ENCODE measurements at places on chromosomes 3 and 15. TPM values are rescaled to one million over a fixed set of nuclear protein-coding genes. Genes with fewer than 3 reads are reported as not detected.

GRCh38 chr3:131840156-131840797 lies 194.5 kb downstream of the CPNE4 start:
- no peak for DNase-seq

DNA sequence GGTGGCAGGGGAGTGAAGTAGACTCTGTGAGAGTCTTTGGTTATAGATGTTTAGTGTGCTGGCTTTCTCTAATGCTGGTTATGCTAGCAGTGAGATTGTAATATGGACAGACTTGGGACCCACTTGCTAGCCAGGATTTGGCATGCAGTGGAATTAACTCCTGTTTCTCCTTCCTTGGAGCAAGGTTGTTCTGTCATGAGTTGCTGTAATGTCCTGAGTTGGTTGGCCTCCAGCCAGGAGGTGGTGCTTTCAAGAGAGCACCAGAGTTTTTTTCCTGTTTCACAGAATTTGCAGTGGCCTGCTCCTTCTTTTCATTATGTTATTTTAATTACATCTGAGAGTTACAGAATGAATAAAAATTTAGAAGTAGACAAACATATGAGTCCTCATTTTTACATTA lies 88.1 kb upstream of the PXYLP1 start:
- no peak for DNase-seq

DNA sequence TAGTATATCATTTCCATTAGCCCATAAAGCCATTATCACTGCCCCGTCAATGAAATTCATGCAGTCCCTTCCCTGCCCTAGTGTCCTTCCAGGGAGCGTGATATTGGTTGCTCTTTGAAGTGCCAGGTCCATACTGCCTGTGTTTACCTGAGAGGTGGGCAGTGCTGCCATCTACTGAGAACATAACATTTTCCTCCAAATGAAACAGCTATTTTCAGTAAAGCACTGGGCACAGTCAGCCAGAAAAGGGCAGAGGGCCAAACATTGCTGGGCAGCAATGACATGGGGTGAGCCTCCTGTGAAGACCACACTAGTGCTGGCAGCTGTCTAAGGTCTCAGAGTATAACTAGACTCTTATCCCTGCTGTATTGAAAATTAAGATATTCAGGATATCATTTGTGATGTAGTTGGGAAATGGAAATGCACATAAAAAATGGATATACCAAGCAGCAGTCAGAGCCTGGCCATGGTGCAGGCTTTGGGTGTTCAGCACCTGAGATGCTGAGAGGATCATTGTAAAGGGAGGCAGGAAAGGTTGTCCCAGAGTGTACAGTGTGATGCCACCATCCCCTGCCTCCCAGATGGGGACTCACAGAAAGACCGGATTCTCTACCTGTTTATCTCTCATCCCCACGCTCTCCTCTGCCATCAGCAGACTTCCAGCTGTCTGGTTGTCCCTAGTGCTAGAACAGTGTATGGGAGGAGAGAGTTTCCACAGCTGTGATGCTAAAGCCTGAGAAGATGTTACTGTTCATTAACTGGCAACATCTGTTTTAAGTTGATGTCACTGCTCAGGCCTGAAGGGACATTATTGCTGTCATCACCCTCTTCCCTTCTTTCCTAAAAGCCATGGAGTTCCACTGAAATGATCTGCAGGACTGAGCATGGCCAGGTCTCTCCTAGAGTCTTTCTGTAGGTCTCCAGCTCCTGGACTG lies 108.8 kb downstream of the ARNT2 start:
- no peak for DNase-seq

DNA sequence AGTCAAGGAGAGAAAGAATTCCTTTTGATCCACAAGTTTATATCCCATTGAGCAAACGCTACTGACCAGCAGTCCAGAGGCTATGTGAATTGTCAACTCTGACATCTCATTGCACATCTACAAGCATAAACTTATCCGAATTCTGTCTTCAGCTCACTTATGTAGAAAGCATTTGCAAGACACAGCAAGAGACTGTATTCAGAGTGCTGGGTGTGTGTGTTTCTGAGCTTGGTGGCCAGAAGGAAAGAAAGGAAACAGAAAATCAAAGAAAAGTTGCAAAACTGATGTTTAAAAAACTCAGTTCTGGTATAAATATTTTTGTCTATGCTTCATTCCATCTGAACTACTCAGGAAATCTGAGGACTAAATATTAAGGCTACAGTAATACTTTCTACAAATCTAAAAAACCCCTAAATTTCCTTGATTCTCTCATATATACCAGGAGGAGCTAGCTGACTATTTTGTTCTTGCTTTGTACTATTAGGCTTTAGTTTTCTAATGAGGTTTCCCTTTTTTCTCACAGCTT lies 45.5 kb downstream of the LSAMP start:
- DNase-seq = no peak

AGTR1 gene
- not detected for polyA plus RNA-seq

ALCAM gene
- polyA plus RNA-seq = 0.94 TPM

SH3GL3 gene
- not detected for polyA plus RNA-seq

DNA sequence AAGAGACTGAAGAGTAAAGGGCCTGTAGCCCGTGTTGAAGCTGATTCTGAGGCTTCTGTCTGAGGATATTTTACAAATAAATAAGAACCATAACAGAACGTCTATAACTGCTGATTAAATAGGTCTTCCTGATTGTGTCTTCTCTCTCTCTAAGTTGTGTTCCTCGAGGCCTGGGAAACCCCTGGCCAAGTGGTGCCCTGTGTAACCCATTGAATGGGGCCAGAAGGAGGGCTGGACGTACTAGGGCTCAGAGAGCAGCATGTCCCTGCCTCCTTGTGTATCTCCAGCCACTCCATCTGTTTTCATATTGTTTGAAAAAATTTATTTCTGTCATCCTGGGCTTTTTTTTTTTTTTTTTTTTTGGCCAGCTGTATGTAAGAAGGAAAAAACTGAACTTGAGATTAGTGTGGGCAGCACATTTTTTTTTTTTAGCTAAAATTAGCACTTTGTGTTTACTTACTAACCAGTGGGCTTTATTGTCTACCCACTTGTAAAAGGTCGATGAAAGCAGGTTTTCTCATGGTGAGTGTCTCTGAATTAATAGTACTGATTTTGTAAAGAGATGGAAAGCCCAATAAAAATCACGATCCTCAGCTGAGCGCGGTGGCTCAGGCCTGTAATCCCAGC lies 10.7 kb downstream of the DHX30 start:
- DNase-seq = no peak

DNA sequence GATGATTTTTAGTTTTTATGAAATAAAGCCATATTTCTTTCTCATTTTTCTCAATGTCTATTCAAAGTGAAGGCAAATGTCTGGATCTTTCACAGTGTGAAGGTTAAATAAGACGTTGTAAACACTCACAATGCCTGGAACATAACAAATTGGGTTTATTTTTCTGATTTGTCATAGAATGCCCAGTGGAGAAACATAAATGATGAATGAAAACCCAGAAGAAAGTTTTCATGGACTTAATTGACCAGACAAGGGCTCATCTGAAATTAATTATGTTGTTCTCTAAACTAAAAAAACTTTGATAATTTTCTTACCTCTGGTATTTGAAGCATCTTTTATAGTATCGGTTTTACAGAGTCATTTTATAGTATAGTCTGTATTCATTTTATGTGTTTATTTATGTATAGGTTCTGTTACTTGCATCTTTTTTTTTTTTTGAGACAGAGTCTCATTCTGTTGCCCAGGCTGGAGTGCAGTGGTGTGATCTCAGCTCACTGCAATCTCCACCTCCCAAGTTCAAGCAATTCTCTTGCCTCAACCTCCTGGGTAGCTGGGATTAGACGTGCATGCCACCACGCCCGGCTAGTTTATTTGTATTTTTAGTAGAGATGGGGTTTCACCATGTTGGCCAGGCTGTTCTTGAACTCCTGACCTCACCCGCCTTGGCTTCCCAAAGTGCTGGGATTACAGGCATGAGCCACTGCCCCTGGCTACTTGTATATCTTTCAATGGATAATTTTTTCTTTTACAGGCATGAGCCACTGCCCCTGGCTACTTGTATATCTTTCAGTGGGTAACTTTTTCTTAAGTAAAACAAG lies 15.1 kb upstream of the BNIP2 start:
- DNase-seq = no peak

SYNPR gene
- polyA plus RNA-seq = not detected

DNA sequence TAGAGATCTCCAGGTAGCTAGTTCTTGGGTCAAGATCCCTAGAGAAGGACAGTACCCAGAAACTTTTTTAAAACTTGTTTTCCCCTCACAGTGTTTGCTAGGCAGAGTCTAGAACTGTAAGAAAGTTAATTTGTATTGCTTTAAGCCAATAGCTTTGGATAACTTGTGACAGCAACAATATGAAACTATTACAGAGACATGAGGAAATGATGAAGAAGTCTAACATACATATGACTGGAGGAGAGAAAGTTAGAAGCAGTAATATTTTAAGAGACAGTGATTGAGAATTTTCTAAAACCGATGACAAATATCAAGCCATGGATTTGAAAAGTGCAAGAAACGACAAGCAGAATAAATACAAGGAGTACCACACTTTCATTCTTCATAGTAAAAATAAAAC lies 10.0 kb downstream of the HMG20A start:
- DNase-seq = no peak

- no peak for DNase-seq
These were observed 145.0 kb downstream of the NEK10 start for GRCh38 chr3:27224197-27224596.

IL17RD gene
- polyA plus RNA-seq = not detected

DNA sequence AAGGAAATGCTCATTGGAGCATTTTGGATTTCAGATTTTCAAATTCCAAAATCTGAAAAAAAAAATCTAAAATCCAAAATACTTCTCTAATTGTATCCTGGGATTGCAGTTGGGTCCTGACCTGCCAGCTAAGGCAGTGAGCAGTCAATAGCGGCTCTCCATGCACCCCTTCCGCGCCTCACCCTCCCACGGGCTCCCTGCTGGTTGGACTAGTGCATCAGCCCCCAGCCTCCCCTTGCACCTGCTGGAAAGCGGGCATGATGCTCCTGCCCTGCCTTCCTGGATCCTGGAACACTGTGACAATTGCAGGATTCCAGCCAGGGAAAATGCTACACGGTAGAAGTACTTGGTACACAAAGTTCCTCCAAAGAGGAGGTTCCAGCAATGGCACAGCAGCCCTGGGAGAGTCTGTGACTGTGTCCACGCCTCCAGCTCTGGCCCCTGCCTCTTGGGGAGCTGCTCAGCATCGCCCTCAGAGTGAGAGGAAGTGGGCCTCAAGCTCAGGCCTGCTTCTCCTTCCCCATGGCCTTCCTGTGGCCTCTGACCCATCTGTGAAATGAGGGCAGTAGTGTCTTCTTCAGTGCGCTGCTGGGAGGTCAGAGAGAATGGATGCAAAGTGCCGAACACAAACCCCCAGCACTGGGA lies 39.5 kb upstream of the CHRNB4 start:
- no peak for DNase-seq

TMEM207 gene
- not detected for polyA plus RNA-seq

- no peak for DNase-seq
These were observed 21.4 kb upstream of the LEO1 start for GRCh38 chr15:51992953-51993352.

ROPN1 gene
- not detected for polyA plus RNA-seq

- DNase-seq = no peak
These were observed 91.5 kb upstream of the RBMS3 start for GRCh38 chr3:29189328-29189727.

DNA sequence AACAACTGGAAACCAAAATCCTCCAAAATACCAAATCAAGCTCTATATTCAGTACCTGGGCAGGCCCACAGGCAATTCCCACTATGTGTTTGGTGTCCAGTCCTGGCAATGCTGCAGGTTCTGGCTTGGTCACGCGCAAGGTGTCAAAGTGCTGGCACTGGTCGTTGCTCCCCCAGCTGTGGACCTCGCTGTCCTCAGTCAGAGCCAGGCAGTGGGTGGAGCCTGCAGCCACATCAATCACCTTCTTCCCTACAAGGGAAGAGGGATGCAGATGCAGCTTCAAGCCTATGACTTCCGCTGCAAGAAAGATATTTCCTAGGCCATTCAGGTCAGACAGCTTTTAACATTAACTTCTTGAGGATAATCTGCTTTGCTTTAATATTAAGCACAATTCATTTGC lies 61.3 kb downstream of the HERC2 start:
- DNase-seq = no peak

COL7A1 gene
- polyA plus RNA-seq = not detected

DZIP3 gene
- 14.5 TPM for polyA plus RNA-seq

GRCh38 chr15:86557018-86557550 lies 477.4 kb downstream of the AGBL1 start:
- no peak for DNase-seq

- DNase-seq = no peak
These were observed 15.2 kb upstream of the ANPEP start for GRCh38 chr15:89829616-89830440.

- DNase-seq = no peak
These were observed 186.4 kb upstream of the NANOGP8 start for GRCh38 chr15:35271371-35272043.

GRCh38 chr3:150599611-150600297 lies 3.4 kb upstream of the SELENOT start:
- no peak for DNase-seq

GOLGA6A gene
- 0.14 TPM for polyA plus RNA-seq

DNA sequence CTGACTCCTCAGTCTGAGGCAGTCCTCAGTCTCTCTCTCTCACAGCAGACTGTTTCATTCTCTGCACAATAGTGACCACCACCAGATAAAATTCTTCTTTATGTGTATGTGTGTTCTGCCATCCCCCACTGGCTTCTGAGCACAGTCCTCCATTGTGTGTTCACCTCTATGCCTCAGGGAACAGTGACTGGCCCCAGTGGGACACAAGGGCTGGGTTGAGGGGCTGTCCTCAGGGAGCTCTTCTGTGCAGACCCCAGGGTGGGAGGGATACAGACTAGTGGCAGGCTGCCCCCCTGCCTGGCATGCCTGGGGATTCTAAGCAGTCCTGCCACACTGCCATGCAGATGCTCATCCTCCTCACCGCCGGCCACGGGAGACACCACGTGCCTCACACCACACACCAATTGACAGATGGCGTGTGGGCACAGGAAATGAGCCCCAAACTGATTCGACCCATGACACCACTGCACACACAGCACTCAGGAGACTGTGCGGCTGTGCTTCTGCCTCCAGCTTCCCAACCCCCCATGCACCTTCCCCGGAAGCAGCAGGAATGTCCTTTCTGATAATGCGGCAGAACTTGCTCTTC lies 237.6 kb upstream of the CHRNA7 start:
- DNase-seq = no peak

GRCh38 chr15:53260647-53261046 lies 470.5 kb upstream of the ONECUT1 start:
- DNase-seq = no peak

- DNase-seq = no peak
These were observed 42.9 kb downstream of the ISG20 start for GRCh38 chr15:88681610-88682221.

GRCh38 chr3:42678447-42678846 lies 6.9 kb upstream of the KLHL40 start:
- no peak for DNase-seq

- no peak for DNase-seq
These were observed 175.4 kb upstream of the TP63 start for GRCh38 chr3:189455641-189456417.

SEMA7A gene
- not detected for polyA plus RNA-seq

- no peak for DNase-seq
These were observed 25.2 kb downstream of the IDH3A start for GRCh38 chr15:78174401-78174800.

DNA sequence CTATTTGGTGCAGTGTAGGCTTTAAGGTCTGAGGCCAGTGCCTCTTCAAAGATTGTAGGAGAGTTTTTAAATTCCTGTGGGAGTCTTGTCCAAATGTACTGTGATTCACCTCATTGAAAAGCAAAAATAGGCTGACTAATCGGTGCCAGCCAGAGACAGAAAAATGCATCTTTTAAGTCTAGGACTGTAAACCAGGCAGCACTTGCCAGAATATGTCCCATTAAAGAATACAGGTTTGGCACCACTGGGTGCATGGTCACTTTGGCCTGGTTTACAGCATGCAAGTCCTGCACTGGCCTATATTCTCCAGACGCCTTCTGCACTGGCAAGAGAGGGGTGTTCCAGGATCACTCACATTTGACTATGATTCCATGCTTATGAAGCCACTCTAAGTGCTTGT lies 20.3 kb upstream of the NOX5 start:
- no peak for DNase-seq

Measured in naive thymus-derived CD4-positive, alpha-beta T cell (primary cell).